ENCODE measurements at places on chromosomes 13 and 19.
A peak's percentile ranks its signal among the peaks of the same experiment; 100 is the strongest.

GRCh38 chr19:35642798-35643254, 1.3 kb downstream of the ETV2 start:
- no peak for DNase-seq

GRCh38 chr13:27574661-27575060, 45.7 kb downstream of the LNX2 start:
- DNase-seq, result no peak

- DNase-seq, result peak; percentile 43
Measured at GRCh38 chr19:53908106-53908934, 758 bp upstream of the CACNG7 start.

DNA sequence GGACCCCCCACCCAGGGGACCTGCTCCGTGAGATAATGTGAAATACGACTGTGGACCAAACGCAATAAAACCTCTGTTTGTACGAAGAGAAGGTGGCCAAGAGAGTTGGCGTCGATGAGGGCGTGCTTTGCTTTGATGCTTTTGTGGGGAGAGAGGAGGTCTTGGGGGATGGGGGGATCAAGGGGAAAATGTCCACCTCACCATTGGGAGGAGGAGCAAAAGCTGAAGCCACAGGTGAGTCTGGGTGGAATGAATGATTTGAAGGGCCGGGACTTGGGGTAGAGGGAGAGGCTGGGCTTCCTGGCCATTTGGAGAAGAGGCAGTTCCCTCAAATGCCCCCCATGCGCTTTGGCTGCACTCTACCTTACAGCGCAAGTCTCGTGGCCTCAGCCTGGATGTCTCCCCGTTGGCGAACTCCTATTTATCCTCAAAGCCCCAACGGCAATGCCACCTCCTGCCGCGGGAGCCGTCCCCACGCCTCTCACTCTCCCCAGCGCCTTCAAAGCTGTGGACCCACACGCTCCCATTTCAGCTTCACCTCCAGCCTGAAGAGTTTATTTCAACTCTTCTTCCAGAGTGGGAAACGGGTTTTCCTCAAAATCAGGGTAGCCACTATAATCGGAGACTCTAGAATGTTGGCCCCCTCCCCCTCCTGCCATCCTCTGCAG, 795 bp upstream of the ABCA7 start:
- no peak for DNase-seq

DNA sequence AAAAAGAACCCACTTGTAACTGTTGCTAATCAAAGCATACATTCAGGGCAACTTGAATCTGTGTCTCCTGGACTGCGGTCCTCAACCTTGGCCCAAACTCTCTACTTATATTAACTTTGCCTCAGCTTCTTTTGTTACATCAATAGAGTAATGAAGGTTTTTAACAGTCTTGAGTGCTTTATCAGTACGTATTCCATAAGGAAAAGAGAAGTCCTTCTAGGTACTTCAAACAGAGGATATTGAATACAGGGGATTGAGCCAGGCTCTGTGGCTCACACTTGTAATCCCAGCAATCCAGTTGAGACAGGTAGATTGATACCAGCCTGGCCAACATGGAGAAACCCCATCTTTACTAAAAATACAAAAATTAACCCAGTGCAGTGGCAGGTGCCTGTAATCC, 1.2 kb upstream of the EPS15L1 start:
- no peak for DNase-seq

DNA sequence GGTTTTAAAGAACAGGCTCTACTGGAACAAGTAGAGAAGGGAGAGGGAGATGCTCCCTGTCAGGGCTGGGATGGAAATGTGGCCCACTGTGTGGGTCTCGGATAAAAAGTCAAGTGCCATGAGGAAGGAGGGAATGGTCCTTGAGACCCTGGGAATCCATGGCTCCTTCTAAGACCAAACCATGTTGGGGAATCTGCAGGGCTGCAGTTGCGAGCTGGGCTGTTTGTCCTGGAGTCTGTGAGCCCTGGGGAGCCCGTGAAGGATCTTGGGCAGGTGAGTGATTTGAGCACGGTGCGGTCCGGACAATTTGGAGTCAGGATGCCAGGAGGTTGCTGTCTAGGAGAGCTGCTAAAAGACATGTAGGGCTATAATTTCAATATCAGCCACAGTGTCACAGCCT, 359.4 kb downstream of the FGF9 start:
- DNase-seq, result no peak

DNA sequence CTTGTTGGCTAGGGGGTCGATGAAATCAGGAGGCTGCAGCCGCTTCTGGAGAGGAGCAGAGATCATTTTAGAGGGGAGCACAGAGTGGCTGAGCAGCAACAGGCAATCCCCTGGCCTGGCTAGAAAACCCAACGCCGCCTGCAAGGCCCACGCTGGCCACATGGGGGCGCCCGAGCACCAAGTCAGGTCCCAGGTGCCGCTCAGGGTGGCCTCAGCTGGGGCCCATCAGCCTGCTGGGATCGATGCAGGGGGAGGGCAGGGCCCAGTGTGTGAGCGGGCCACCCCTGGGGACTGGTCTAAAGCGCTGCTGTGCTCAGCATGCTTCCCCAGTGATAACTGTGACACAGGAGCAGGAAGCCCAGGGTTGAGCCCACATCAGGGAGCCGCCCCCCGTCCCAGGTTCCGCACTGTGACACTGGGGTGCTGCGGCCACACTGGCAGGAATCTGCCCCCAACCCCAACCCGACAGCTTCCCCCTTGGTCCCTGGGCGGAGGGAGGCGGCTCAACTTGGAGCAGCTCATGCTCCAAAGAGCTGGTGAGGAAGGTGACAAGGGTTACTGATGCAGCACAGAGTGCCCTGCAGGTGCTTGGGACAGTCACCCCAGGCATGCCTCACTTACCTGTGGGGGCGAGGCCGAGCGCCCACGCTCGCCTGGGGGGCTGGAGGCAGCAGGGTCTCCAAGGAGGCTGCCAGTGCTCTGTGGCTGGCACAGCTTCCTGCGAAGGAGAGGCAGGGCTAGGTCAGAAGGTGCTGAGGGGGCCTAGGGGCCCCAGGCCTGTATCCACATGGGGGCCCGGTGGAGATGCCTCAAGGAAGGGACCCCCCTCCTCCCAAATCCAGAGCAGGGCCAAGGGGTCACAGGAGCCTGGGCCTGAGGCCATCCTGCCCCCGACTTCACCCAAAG, 13.3 kb upstream of the ISYNA1 start:
- peak; percentile 97 for DNase-seq

DNA sequence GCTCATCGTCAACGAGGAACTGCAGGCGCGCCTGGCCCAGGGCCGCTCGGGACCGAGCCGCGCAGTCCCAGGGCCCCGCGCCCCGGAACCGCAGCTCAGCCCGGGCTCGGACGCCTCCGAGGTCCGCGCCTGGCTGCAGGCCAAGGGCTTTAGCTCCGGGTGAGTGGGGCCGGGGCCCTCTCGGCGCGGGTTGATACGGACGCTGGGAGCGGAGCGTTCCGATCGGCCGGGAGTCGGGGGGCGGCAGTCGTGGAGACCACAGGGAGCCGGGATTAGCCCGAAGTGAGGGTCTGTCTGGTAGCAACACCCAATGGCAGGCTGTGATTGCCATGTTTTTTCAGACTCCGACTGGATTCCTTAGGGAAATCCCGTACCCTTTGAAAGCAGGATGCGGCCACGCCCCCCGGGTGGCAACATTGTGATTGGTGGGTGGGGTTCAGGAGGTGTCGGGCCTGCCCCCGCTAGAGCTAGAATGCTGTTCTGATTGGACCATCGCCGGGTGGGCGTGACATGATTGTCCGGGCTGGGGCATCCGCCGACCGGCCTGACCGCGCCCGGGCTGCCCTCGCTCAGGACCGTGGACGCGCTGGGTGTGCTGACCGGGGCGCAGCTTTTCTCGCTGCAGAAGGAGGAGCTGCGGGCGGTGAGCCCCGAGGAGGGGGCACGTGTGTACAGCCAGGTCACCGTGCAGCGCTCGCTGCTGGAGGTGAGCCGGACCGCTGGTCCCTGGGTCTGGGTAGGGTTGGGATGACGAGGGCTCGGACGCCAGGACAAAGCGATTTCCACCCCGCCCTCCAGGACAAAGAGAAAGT, 11.3 kb downstream of the EPS8L1 start:
- no peak for DNase-seq

GRCh38 chr13:20331949-20332348, 99.8 kb upstream of the GJB6 start:
- DNase-seq, result no peak

DNA sequence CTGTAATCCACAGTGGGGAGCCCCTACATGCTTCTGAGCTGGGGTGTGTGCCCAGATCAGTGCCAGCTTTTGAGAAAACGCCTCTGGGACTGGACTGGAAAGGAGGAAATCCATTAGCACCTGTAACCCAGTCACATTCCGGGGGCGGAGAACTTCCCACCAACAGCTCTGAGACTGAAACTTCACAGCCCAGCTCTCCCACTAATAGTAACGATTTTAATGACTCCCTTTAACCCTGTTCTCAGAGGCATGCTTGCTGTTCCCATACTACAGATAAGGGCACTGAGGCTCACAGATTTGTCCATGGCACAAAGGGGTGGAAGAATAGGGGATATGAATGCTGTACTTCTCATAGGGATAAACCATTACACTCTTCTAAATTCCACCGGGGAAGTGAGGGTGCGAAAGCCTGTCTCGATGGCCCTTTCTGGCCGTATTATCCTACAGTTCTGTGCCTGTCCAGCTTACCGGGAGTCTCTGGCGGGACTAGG, 851 bp downstream of the FBXO46 start:
- DNase-seq, result peak; percentile 20

GRCh38 chr19:57342582-57342981, 8.5 kb upstream of the ZNF304 start:
- DNase-seq, result no peak

DNA sequence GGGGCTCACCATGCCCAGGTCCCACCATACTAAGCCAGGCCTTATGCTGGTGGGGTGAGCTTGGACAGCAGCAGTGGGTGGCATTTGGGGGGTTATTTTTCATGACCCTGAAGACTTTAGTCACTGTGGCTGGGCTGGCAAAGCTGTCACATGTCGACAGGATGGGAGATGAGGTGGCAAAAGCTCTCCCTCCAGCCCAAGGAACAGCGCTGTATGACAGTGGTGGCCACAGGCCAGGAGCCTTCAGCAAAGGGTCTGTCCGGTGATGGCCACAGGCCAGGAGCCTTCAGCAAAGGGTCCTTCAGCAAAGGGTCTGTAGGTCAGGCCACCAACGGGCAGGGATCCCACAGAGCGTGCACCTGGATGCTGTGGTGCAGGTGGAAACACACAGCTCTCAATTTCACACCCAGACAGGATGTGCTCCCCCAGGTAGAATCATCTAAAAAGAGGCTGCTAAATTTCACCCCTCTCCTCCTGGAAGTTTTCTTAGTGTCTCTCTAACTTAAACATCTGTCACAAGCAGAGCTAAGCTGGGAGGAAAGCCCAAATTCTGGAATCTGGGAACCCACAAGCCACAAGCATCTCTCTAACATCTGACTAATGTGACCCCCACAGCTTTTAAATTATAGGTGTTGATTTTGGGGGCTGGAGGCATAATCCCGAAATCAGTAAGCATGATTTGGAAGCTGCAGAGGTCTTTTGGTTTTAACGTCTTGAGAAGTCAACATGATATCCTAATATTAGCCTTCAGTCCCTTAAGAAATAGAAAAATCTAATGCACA, 23.0 kb downstream of the COL4A1 start:
- no peak for DNase-seq

- DNase-seq, result no peak
Measured at GRCh38 chr13:23743278-23744076, 145.7 kb downstream of the MIPEP start.

DNA sequence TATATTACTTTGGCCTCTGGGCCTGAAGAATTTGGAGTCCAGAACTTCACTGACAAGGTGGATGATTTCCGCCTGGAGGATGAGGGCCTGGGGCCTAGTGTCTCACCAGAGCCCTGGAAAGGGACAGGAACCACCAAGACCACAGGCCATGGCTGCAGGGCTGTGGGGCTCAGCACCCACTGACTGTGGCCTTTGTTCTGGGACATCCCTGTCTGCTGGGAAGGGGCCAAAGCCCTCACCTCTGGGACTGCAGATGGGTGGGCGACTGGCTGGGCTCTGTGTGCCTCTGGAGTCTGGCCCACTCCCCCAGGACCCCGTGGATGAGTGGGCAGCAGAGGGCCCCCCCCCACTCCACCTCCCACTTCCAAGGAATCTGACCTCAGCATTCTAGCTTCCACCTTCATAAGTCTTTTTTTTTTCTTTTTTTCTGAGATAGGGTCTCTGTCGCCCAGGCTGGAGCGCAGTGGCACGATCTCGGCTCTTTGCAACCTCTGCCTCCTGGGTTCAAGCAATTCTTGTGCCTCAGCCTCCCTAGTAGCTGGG, 20.3 kb downstream of the CHST8 start:
- DNase-seq, result no peak

DNA sequence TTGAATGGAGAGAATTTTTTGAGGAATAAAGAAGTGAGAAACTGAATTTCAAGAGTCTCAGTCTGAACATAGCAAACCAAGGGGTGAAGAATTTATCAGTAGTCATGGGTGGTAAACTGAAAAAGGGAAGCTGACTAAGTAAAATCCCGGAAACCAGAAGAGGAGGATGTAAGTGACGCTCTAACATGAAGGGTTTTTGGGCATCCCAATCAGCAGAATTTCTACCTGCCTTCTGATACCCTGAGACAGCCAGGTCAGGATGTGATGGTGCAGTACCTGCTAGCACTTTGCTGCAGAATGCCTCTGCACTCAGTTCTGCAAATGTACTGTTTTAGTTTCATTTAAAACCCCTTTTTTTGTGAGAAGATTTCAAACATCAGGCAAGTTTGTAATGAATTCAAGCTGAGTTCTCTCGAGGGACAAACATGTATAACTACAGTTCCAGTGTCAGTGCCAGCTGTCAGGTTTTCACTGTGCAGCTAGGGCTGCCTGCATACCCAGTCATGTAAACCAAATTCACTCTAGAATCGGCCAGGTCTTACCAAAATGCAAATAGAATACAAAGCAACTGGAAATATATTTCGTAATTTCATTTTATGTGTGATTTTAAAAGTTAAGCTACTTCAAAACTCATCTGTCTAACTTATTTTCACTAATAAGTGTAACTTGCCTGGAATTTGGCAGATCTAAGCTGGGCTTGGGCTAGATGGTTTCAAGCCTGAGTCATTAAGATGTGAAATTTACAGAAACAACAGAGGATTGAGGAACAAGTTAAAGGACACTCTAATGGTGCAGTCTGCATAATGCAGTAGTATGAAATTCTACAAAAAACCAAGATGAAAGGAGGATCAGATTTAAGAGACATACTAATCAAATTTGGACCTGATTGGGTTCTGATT, 13.8 kb downstream of the METTL21C start:
- DNase-seq, result no peak

DNA sequence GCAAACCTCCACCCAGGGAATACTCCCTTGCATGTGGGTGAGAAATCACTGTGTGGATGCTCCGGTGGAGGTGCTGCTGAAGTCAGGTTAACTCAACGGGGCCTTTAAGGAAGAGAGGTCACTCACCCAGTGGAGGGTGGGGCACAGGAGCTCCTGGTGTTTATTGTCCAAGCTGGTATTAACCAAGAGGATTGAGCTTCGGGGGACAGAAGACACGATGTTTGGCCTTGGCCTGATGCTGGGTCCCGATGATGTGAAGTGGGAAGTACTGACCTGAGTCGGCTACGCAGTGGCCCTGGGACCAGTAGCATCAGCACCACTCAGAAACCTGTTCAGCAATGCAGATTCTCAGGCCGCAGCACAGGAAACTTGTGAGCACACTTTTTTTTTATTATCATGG, 85.7 kb upstream of the WASF3 start:
- no peak for DNase-seq

All from stimulated activated CD4-positive, alpha-beta T cell treated with anti-CD3 and anti-CD28 coated beads, Interleukin-2, amount 100 ng/mL, for 48 hours (primary cell).